Heart left ventricle (tissue), 16 donors: ENCODE measurements at places on chromosomes 1 and 21.

DNA sequence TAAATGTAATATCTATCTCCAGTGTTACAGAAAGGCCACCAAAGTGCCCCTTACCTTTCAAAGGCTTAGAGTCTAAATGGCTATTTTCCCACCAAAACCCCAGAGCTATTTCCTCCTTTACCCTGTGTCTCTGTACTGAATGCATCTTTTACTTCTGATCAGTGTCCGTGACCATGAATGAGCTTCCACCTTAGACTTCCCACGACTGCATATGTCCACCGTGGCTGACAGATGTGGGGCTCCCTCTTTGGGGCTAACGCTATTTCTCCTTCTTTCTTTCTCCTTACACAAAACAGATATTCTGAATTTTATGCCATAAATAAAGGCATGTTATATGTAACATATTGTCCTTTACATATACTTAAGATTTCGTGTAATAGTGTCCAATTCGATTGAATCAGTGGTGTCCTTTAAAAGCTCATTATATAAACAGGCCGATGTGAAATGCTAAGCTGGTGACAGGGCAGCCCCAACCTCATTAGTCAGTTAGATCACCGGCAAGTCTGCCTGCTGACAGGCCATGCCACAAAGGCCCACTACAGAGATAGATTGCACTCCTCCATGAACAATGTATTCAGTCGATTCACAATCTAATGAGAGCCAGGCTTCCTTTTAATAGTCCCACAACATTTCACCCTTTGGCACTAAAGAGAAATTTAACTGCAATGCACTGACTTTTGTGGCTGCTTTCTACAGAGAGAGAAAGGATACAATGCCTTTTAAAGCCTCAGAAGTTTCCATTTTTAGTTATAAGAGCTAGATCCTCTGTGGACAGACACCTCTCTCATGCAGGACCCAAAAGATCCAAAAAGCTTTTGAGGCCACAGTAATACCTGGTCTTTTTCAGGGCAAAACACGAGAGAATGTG, 297.9 kb downstream of the PCP4 start:
- no peak for DNase-seq

DNA sequence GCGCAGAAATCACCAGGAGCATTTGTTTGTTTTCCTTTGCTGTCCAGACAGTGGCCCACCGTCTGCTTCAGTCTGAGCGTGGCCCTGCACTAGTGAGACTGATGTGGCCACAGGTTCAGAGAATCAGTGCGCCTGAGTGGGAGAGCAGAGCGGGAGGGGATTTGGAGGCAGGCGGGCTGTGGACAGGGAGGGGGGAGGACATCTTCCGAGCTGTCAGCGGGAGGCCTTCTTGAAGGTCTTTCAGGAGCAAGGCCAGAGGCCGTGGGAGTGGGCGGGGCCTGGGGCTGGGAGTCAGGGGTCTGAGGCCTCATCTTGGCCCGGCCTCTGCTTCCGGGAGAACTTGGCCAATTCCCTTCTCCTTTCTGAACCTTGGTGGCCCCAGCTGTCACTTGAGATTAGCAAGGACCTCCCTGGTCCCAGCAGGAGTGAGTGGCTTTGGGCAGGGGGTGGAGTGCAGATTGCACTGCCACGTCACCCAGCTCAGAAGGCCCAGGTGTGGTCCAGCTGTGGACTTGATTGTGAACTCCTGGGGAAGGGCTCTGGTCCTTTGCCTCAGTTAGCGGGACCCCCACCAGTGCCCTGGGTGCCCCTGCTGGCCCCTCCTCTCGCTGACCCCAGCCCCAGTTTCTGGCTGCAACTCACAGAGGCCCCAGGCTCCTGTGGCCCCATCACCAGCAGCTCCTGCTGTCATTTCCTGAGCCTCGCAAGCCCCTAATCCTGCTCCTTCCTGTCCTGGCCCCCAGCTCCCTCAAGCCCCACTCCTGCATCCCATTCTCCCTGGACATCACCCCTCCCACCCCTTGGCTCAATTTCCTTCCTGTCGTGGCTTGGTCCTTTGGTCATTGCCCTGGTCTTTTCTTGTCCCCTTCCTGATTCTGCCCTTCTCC, 8.4 kb downstream of the TNFRSF1B start:
- peak; percentile 82 for DNase-seq

DNA sequence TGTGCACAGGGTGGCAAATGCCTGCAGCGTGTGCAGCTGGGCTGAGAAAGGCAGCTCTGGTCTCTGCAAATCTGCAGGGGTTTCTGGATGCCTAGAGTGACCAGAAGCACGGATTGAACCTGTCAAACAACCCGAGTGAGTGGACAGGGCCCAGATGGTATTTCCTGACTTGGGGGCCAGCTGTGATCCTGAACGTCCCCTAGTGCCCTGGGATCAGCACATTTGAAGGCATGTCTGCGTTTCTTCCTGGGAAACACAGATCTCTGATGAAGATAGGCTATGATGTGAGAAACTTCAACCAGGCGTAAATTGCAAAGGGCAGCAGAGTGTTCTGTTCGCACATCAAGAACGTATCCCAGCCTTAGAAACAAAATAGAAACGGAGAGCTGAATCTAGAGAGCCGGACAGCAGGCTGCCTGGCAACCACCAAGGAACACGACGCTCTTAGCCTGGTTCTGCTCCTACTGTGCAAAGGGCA, 163.1 kb downstream of the KCNJ6 start:
- no peak for DNase-seq

DNA sequence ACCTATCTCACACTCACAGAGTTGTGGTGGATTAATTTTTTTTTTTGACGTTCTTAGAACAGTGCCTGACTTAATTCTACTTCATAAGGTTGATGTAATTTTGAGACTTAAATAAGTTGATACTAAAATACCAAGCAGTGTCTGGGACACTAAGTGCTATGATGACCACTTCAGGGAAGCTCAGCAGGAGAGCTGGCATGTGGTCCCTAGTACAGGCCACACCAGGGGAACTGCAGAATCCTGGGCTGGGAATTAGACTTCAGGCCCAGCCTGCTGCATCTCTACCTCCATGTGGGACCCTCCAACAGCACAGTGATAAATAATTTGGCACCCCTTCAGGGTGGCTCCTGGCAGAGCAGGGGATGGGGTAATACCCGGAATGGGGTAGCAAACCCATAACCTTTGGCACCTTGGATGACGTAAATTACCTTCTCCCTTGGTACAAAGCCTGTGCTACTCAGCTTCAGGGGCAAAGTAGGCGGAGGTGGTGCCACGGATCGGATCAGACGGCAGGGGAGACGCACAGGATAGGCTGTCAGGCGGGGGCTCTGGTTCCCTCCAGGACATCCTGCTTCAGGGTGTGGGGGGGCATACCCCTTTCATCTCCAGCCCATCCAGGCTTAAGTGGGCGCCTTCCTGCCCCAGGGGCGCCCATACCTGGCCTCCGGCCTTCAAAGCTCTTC, 4.8 kb downstream of the MFSD2A start:
- DNase-seq: no peak

DNA sequence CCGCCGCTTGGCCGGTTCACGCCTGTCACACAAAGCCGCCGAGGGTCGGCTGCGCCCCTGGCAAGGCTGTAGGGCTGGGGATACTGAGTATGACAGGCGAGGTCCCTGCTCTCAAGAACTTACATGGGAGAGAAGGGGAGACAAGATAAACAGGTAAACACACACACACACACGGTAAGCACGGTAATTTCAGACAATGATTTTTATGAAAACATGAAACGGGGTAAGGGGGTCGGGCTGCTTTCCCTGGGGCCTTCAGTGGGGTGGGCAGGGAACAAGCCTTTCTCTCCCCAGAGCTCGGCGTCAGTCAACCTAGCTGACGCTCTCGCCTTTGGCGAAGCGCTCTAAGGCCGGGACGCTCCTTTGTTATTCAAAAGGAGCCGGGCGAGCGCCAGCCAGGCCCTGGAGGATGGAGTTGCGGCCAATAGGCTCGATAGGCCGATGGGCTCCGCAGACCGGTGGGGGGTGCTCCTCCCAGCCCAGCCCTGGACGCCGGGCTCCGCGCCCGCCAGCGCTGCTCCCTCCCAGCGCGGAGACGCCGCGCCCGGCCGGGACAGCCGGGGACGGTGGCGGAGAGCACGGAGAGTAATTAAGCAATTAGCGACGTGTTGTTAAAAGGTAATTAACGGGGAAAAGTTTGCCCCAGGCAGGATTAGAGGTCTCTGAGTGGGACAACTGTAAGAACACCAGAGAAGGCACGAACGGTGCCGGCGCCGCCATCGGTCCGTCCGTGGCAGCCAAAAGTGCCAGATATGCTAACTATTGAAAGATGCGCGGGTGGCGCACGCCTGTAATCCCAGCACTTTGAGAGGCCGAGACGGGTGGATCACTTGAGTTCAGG, 950 bp upstream of the INKA2 start:
- peak; percentile 88 for DNase-seq

DNA sequence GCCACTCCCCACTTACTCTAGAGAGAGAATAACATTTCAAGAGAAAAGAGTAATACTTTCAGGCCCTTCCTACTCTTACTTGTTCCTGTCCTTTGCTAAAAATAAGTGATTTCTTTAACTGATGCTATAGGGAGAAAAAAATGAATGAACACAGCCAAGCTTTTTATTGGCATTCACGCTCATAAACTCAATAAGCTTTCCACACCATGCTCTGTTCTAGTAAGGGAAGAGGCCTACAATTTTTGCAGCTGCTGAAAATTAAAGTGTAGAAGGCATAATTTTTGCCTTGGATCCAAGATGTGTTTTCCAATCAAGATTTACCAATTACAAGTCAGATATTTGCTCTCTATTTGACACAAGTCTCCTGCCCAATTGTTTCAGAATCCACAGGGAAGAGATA, 188.1 kb upstream of the RGS18 start:
- no peak for DNase-seq

- DNase-seq: no peak
These were observed 44.9 kb downstream of the SYNJ1 start for GRCh38 chr21:32682696-32683474.

DNA sequence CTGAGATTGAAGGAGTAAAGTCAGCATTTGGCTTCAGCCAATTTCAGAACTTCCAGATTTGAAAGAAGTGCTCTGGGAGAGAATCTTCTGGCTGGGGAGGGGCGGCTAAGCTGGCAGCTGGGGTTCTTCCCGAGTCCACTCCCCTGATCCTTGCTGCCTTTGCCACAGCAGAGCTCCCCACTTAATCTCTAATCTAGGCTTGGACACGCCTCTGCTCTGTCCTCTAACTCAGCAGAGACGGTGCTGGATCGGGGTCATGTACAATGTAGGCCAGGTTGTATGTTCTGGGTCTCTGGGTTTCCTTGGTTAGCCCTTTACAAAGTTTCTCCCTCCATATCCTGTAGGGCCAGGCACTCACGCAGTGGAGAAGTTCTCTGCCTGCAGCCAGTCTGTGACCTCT, 10.1 kb upstream of the GSTM3 start:
- DNase-seq: no peak
